IPS DF 19.7 (cell line): ENCODE measurements at places on chromosomes 5 and 9.

GRCh38 chr5:32458880-32459495 is 14.4 kb upstream of the ZFR start:
- DNase-seq, result no peak

DNA sequence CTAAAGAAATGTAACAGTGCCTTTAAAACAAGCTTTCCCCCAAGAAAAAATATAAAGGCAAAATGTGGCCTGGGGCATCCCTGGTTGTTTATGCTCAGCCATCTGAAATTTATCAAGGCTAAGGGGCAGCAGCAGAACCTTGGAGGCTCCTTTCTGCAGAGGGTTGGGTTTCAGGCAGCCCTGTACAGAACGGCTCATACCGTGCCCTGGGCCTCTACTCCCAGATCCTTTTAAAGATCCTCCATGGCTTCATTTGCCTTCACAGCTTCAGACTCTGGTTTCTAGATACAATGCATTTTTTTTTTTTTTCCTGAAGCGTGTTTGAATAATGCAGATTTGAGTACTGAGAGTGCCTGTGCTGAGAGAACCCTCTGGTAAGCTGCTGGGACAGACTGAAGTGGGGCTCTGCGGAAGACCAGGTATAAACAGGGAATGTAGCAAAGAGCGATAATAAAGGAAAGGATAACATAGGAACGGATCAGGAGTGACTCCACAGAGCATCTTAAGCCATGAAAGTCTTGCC is 172.7 kb downstream of the DIRAS2 start:
- no peak for DNase-seq

GRCh38 chr5:175550055-175550805 is 71.9 kb downstream of the SFXN1 start:
- no peak for DNase-seq

GRCh38 chr5:115586525-115587146 is 15.6 kb downstream of the TICAM2 start:
- no peak for DNase-seq

DNA sequence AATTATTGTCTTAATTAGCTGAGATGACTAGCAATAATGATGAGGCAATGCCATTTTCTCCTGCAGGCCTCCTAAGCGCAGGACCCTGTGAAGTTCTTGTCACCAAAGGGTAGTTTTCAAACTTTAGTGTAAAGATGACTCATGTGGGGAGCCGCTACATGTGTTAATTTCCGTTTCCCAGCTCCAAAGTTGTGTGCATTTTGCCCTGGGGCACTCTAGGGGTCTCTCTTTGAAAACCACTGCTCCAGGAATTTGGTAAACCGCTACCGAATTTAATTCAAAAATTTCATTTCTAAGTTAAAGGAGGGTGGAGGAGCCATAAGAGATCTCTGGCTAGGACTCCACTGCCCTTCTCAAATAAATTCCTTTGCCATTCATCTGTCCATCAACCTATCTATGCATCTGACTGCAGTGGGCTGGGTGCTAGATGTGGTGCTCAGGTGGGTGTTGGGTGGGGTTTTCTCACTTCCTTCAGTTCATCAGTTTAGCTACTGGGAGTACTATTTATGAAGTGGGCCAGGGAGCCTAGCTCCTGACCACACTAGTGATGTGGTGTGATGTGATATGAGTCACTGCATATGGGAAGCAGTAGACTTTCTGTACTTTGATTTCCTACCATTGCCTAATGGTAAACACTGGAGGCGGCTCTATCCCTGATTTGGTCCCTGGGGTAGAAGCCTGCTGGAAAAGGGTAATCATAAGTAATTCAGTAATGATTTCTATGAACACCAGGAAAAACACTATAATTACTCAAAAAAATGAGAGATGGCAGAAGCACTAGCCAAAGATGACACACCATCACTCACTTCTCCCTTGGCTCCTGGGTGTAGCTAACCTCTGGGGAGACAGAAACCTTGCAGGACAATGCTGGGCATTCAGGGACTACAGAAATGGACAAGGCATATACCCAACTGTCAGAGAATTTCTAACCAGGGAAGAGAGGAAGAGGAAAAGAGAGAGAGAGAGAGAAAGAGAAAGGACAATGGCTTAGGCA is 4.0 kb upstream of the ZSWIM6 start:
- DNase-seq, result no peak

DNA sequence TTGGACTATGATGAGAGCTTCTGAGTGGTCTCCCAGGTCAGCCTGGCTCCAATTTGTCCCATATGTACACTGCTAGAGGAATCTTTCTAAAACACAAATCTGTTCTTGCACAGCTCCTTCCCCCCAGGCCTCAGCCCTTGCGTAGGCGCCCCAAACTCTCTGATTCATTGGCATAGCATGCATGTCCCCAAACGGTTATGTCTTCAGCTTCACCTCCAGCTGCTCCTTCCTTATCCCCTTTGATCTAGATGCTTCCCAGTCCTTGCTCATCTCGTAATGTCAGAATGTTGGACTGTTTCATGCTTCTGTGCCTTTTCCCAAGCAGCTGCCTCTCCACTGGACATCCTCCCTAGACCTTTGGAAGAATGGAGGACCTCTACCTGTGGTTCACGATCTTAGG is 60.1 kb upstream of the BASP1 start:
- no peak for DNase-seq

- DNase-seq, result no peak
These were observed 95.5 kb downstream of the TMEM161B start for GRCh38 chr5:88172847-88173758.

DNA sequence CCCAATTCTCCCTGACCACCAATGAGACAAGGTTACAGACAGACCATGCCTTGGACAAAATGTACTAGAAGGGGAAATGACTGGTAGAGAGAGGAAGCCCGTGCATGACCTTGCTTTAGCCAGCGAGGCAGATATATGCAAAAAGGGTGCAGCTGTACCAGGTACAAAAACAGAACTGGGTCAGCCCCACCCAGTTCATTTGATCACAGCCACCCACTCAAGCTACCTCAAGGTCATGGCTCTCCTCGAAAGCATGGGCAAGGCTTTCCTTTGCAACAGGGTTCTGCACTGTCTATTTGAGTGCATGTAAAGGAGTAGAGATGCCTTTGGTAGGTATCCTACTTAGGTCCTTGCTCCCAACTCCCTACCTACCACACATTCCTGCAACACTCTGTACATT is 33.3 kb downstream of the TLE1 start:
- DNase-seq, result no peak

DNA sequence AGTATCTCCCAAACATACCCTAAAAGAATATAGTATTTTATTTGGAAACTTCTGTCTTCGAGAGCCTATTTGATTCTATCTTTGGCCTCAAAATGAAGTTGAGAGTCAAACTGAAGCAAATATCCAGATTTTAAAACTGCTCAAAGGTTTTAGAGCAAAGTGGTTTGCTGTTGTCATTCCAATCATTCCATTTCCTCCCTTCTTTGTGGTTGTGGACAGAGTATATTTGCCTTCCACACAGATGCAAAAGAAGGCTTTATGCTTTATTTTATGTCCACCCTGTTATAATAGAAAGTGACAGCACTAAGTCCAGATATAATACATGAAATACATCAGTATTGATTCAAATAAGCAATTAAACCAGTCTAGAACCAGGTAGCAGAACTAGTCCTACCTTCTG is 12.4 kb downstream of the GZMK start:
- DNase-seq, result no peak

GRCh38 chr5:145347026-145347616 is 488.0 kb downstream of the PRELID2 start:
- DNase-seq, result no peak

DNA sequence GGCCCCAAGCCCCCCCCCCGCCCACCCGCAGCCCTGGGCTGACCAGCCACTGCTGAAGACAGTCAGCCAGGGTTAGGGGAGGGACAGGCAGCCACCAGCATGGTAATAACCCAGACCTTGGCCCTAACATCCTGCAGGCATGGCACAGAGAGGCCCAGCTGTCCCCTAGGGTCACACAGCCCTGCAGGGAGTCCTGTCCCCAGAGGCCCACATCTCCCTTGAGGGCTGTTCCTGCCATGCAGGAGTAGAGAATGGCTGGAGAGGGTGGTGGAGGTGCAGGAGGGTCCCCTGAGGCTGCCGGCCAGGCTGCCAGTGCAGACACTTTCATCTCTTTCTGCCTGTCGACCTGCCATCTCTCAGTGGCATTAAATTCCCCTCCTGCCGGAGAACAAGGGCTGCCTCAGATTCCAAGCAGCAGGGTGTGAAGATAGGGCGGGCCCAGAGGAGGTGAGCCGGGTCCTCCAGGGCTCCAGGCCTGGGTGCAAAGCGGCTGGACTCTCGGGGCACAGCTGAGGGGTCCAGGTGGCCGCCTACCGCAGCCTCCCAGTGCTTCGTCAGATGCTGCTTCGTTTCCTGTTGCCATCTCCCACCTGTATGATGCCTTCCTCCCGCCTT is 40.0 kb downstream of the CXXC5 start:
- no peak for DNase-seq
